ENCODE measurements at places on chromosomes 11 and 22.

- DNase-seq, result no peak
These were observed 426.4 kb downstream of the SHANK2 start for GRCh38 chr11:70825893-70826540.

- DNase-seq, result no peak
These were observed 27.4 kb downstream of the DRD2 start for GRCh38 chr11:113447621-113448315.

GRCh38 chr11:109677876-109678275 is 255.9 kb downstream of the C11orf87 start:
- no peak for DNase-seq

DNA sequence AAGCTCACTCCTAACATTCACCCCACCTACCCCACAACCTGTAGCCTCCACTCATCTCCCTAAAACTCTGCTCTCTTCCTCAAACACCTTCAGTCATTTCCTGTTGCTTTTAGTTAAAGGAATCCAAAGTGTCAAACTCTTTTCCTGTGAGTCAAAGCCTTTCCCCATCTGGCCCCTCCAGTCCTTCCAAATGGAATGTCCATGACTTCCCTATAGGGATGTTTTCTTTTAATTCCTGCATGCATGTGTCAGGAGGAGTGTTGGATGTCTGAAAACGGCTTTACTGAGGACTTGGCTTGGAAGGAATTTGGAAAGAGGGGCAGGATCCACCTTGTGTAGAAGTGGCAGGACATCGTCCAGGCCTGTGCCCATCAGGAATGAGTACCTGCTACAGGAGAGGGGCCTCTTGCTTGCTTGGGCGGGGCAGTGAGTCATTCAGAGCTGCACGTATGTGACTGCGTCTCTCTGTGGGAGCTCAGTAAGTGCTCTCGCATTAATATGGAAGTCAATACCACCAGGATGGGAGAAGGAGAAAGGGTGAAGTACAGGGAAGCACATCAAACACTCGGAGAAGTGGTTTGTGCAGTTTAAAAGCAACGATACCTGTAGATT is 491.9 kb downstream of the OPCML start:
- DNase-seq, result no peak

DNA sequence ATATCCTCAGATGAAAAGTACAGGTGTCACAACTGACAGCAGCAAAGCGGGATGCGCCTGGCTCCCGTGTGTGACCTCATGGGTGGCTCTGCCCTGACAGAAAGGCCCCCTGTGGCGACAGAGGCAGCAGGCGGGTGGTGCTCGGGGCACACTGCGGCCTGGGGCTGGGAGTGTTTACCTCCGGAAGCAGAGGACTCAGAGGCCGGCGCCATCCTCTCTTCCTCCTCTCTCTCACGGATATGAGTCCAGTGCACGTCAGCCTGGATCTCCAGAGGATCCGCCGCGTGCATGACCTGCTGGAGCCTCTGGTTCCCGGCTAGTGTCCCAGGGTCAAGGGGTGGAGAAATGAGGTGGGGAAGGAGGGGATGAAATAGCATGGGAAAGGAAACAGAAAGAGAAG is 53.2 kb upstream of the BID start:
- no peak for DNase-seq

DNA sequence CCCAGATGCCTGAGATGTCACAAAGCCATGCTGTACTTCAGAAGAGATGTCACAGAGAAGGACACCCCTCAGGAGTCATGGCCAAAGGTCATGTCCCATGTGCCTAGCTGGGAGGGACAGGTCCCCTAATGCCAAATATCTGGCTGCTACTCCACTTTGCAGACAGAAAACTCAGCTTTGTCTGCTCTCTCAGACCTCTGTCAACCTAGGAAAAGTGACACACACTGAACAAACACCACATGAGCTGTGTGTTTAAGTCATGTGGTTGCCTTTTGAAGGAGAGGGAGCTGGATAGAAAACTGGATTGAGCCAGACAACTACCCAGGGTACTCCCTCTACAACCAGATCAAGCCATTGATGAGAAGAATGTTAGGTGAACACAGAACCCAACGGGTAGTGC is 3.5 kb downstream of the TRIM66 start:
- no peak for DNase-seq

DNA sequence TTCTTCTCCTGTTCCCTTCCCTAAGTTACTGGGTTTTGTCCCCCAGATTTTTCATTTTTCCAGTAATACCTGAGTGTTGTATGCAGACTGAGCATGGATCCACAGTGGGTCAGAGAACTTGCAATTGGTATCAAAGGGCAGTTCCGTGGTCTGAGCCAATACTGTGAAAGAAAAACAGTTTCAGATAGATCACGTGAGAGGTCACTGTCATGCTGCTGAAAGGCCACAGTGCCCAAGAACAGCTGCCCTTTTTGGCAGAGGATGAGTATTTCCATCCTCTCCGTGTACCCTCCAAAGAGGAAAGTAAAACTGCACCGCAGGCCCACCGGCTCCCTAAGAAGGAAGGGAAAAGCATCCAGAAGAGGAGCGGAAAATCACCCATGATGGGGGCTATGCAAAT is 73.0 kb upstream of the TBCEL start:
- DNase-seq, result no peak

GRCh38 chr11:15865212-15865987 is 490.9 kb downstream of the SOX6 start:
- no peak for DNase-seq

- no peak for DNase-seq
These were observed 301.1 kb downstream of the BLID start for GRCh38 chr11:121814962-121815361.

Measured in SIG-M5 (cell line).